ENCODE measurements at places on chromosomes 2 and 18.

- no peak for DNase-seq
Measured at GRCh38 chr2:9424447-9425164, 1.2 kb downstream of the CPSF3 start.

GRCh38 chr18:4248686-4249085 lies 206.4 kb downstream of the DLGAP1 start:
- DNase-seq: no peak

- DNase-seq: no peak
Measured at GRCh38 chr2:160984426-160985077, 175.7 kb upstream of the TANK start.

DNA sequence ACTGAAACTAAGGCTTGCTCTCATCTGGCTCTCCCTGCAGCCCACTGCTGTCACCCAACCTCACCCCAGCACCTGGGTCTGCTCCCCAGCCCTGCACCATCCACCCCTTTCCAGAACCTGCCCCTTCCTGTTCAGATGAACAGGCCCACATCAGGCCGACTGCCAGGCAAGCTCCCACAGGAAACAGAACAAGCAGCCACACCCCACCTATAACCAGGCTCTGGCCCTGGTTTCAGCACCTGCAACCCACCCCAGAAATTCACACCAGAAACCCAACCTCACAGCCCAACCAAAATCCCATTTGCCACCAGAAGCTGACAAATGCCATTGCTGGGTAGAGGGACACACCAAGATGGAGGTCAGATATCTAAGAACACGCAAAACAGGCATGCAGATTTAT lies 159.2 kb upstream of the ID2 start:
- DNase-seq: no peak

DNA sequence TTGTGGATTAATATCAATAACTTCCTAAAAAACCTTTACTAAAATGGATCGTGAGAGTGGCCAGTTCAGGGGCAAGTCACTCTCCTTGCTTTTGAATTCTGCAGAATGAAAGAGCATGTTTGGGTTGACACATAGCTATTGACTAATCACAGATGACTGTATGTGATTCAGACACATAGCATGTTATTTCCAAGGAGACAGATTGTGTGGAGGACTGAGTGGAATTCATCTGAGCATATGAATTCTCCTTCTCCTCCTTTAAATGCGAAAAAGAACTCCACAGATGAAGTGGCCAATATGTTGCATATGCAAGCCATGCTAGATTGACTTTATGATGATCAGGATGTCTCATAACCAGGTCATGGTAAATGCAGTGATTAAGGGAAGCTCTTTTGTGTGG lies 249.4 kb upstream of the FAM98A start:
- no peak for DNase-seq

DNA sequence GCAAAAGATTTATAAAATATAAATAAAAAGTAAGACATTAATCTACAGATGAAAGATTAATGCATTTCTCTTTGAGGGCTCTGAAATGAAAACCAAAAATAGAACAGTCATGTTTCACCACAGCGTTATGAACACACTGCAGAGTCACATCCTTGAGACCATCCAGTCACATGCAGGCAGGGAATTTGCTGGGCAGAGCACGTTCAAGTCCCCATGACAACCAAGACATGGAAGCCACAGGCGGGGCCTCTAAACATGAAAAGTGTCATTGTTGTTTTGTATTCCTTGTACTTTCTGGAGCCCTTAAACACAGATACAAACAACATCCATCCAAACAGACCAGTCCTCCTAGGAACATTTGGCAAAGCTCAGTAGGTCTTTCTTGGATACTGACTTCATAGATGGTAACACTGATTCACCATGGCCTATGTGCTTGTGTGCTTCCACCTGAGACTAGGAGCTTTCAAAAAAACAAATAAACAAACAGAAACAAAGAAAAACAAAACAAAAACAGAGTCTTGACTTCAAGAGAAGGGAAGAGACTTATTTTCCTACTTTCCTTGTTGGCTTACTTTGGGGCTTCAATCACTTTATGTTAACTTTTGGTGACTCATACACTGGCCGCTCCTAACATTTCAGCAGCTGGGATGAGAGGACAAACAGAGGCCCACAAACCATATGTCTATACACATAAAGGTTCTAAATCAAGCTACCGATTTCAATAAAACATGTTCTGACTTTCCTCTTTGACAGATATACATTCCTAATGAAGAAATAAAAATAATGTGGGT lies 99.5 kb upstream of the CCDC85A start:
- no peak for DNase-seq

- DNase-seq: no peak
Measured at GRCh38 chr2:52558265-52558664, 1209.3 kb upstream of the CHAC2 start.

GRCh38 chr2:228793116-228793515 lies 478.0 kb downstream of the PID1 start:
- DNase-seq: no peak

DNA sequence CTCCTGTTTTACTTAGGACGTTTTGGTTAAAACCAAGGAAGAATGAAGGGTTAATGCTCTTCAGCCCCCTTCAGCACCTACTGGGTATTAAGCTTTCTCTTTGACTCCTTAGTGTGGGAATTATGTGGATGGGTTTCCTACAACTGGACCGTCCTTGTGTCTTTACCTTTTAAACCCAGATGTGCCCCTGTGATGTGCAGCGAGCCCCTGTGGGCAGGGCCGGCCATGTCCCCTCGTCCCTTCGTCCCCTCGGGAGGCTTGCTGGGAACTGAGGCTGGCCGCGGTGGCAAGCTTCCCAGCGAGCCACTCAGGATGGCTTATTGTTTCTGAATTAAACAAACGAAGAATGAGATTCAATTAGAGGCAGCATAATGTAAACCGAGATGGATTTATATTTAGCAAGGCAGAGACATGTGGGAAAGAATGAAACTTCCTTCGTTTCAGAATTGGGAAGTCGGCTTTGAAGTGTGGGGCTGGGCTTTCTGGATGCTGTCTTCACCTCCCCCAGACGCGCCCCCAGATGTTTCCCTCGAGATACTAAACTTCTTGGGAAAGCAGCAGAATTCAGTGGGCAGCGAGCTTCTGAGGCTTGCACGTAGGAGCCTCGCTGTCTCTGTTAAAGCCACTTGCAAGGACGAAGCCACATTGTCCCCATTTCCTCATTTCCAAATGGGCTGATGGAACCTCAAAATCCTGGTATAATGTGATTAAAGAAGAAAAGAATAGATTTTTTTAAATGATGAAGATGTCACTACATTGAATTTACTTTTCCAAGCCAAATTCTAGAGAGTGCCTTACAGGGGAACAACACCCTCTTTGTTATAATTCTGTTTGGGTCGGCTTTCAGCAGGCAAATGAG lies 146.0 kb downstream of the VAPA start:
- DNase-seq: no peak

DNA sequence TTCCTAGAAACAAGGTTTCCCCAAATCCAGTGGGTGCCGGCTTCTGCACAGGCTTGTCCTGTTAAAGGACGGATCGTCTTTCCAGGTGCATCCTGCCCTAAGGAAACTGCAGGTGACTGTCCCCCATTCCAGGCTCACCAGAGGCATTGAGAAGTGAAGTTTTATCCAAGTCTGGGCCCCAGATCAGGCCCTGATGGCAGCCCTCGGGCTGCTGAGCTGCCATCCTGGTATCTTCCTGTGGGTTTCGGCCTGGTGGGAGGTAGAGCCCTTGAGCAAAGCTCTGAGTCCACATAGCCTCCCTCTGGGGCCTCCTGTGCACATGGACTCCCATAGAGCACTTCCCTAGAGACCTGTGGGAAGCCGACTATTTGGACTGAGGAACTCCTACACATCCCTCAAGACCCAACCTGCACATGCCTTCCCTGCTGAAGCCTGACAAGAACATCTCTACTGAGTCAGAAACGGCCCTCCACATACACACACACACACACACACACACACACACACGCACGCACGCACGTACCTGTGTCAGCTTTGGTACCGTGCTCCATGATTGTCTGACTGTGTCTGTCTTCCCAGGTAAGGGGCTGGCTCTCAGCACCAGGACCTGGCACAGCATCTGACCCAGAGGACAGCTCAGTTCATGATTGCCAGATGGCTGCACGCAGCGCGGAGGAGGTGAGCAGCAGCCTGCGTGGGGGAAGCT lies 16.4 kb downstream of the TNS1 start:
- DNase-seq: no peak

DNA sequence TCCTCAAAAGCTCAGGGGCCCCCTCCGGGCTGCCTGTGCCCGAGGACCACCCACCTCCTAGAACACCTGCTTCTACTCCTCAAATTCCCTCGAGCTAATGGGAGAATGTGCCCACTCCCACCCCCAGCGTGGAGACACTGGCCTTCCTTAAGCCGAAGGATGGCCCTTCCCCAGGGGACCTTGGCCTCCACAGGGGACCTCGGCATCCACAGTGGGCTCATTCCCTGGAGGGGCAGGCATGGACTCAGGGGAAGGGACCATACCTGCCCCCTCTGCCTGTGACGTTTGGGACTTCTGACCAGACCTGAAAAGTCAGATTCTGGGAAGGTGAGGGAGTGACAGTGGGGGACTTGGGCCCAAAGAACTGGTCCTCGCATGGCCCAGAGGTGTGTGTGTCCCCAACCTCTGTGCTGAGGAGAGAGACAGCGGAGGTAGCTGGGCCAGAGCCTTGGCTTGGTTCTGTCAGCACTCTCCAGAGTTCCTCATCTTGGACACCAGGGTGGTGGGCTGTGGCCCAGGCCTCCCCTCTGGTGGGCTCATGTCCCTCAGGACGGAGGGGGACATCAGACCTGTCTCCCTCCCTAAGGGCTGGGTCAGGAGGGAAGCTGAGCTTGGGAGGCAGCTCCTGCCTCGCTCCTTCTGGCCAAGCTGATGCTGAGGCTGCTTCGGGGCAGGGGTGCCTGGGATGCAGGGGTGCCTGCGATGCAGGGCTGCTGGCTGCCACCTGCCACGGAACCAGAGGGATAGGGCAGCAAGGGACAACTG lies 240.4 kb downstream of the HAUS1 start:
- no peak for DNase-seq

Data from activated T-cell treated with anti-CD3 and anti-CD28 coated beads for 1 hour (primary cell).